Central memory CD4-positive, alpha-beta T cell (primary cell): ENCODE measurements at places on chromosomes 1 and 21.
A peak's percentile ranks its signal among the peaks of the same experiment; 100 is the strongest.

DNA sequence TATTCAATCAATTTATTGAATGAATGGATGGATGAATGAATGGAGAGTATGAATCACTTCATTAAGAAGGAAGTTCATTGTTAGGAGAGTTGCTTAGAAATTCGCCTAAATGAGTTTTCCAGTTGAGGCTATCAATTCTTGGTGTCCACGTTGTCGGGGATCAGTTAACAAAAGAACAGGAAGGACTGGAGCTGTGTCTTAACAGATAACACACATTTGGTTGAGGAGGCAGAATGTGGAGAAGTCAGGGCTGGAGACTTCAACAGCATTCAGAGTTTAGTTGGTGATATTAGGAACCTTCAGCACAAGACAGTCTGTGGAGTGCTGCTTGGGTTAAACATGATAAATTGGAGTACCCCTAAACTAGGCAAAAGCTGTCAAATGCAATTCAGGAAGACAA lies 33.7 kb downstream of the ZBTB18 start:
- DNase-seq, result no peak

DNA sequence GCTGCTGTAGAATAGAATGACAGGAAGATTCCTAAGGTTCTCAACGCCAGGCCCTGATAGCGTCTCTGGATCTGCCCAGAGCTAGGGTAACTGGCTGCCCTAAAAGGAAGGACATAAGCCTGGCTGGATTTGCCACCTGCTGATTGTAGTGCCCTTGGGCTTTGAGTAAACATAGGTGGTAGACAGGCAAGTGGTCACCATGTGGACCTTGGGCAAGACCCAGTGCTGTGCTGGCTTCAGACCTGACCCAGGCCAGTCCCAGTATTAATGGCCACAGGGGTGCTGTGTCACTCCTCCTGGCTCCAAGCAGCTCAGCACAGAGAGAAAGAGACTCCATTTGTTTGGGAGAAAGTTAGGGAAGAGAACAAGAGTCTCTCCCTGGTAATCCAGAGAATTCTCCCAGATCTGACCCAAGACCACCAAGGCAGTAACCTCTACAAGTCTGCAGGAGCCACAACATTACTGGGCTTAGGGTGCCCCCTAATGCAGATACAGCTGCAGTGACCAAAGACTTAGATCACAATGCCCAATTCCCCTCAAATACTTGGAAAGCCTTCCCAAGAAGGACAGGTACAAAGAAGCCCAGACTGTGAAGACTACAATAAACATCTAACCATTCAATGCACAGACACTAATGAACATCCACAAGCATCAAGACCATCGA lies 44.5 kb downstream of the PHTF1 start:
- no peak for DNase-seq

- DNase-seq, result no peak
These were observed 46.2 kb upstream of the COX20 start for GRCh38 chr1:244789276-244789580.

- no peak for DNase-seq
These were observed 120.3 kb downstream of the PTPRU start for GRCh38 chr1:29356663-29357062.

DNA sequence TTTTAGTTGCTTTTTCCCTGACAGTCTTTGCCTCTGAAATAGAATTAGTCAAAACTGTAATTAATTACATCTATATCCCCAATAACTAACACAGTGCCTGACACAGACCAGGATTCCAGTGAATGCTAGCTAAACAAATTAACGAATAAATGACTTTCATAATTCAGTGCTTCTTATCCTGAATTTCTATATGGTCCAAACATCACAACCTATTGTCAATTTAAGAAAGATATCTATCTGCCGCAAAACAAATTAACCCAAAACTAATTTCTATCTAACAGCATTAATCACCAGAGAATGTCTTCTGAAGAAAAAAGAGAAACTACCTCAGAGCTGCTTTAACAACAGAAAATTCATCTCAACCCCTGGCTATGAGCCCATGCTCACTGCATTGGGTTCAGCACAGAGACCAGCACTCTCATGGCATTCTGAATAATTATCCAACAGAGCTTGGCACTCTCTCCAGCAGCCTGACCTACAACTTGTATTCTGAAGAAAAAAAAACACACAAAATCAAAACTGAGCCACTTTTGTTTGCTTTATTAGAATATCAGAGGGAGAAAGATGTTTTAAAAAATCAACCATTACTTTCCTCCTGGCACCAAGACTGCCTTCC lies 547.3 kb upstream of the BEND5 start:
- no peak for DNase-seq

- DNase-seq, result no peak
These were observed 150.8 kb downstream of the PEX14 start for GRCh38 chr1:10625554-10625953.

DNA sequence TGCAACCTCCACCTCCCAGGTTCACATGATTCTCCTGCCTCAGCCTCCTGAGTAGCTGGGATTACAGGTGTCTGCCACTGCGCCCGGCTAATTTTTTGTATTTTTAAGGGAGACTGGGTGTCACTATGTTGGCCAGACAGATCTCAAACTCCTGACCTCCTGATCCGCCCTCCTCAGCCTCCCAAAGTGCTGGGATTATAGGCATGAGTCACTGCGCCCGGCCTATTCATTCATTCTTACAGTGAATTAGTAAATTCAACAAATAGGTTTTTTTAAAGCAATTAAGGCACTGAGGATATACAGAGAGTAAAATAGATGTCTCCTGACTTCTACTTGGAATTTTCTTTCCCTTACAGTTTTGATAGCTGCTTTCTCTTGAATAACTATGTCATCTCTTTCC lies 43.5 kb downstream of the CDC42 start:
- DNase-seq, result no peak

- DNase-seq, result no peak
These were observed 23.1 kb downstream of the USP24 start for GRCh38 chr1:55192093-55192492.

DNA sequence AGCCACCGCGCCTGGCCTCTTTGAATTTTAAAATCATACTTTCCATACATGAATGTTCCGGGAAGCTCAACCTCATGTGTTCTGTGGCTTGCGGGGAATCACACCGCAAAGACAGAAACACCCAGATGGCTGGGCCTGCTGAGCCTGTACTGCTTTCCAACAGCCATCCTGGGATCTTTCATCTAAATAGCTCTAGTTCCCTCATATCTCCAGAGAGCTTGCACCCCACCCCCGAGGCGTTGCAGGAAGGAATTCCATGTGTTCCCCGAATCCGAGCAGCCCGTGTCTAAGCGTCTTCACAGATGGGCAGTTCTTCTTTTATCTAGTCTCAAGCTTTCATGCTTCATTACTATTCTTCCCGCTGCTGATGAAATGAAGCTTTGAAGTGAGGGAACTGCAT lies 66.4 kb downstream of the IGSF21 start:
- no peak for DNase-seq

- DNase-seq, result no peak
These were observed 10.9 kb upstream of the COL18A1 start for GRCh38 chr21:45393833-45394638.

DNA sequence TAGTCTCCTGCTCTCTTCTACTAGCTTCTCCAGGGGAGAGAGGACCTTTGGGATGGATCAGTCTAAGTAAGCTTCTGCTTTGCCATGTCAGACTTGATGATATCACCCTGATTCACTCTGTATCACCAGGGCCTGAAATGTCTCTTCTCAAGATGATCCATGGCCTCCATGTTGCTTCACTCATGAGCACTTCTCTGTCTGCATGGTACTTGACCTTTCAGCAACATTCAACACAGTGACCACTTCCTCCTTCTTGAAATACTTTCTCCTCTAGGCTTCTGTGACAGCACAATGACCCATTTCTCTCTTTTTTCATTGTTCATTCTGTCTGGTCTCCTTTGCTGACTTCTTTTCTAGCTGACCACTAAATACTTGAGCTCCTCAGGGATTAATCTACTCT lies 35.3 kb upstream of the NGF start:
- DNase-seq, result no peak

DNA sequence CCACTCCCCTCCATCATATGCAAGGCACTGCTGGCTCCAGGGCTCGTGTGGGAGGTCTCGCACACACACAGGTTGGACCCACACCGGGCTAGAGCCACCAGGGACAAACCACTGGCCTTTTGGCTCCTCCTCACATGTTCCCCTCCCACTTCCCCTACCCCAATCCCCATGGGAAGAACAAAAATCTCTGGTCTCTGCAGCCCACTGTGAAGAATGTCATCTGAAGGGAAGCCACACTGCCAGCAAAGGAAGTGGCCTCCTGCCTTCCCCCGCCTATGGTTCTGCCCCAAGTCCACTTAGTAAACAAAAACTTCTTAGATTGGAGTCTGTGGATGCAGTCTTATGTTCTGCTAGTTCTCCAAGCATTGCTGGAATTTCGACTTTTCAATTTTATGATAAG lies 24.2 kb downstream of the OLFML3 start:
- DNase-seq, result no peak

DNA sequence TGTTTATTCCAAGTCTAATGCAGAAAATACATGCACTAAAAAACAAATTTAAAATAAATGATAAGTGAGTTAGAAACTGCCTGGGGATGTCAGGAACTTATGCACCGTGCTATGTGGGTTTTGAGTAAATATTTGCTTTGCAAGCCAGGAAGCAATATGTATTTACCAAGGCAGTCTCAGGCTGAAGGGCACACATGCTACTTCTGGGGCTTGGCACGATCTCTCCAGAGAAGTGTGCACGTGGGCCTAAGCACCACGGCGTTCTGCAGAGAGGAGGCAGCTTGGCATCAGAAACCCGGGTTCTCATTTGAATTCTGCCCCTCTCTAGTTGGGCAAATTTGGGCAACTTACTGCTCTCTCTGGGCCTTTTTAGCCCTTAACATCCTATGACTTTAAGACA lies 72.6 kb upstream of the ROR1 start:
- DNase-seq, result no peak

DNA sequence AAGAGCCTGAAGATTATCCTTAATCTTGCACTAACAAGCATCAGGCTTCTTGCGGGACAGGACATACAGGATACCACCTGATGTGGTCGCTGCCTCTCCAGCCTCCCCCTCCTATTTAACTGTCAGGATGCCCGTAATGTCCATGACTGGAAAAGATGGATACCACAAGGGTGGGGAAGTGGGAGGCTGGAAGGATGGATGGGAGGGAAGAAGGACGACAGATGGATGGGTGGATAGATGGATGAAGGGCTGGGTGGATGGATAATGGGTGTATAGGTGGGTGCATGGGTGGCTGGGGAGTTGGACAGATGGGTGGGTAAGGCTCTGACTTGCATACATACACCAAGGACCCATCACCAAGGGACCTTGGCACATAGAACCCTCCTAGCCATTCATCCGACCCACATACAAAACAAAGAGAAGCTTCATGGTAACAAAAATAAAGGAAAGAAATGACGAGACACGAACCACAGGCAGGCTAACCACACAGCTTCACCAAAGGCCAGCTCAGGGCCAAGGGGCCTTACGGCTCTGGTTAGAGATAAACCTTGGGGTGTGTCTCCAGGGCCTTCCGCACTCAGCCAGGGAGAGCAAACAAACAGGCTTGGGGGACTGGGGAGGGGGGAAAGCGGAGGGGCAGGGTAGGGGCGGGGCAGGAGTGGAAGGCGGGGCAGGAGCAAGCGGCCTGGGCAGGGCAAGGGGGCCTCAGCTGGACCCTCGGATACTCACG lies 50.5 kb downstream of the HSPG2 start:
- no peak for DNase-seq

DNA sequence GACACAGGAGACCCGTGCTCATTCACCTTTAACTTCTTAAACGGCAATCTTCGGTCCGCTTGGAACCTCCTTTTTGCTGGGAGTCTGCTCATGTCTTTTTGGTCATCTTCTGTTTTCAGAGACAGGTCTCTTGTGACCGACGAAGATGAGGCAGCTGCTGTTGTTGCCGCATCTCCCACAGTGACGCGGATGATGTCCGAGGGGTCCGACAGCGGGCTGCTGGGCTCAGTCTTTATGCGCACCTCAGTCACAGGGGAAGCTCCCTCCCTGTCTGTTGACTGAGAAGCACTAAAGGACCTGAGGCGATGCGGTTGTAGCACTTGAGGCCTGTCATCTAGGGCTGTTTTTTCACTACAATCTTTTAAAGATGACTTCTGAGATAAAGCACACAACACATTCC lies 17.6 kb downstream of the ZBTB21 start:
- no peak for DNase-seq

GRCh38 chr1:243286409-243287122 lies 30.7 kb downstream of the SDCCAG8 start:
- DNase-seq, result no peak

GRCh38 chr1:156892190-156893047 lies 1.1 kb upstream of the PEAR1 start:
- DNase-seq, result peak; percentile 74

- DNase-seq, result no peak
These were observed 48.3 kb downstream of the ECE1 start for GRCh38 chr1:21241771-21242581.

GRCh38 chr1:155272466-155273342 lies 600 bp downstream of the CLK2 start:
- no peak for DNase-seq

DNA sequence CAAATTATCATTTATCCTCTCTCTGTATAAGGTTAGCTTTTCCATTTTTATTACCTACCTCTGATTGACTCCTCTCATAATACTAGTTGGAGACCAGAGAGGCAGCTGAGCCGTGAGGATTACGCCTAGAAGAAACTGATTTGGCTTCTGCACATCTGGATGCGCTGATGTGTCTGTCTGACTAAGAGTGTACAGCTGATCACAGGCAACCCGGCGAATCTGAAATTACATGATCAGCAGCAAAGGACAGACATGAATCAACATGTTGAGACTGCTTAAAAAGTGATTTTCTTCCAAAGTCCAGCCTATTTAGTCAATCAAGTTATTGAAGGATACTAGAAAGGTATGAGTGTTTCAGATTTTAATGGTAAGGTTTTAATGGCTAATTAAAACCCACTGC lies 81.2 kb downstream of the PCSK9 start:
- no peak for DNase-seq

DNA sequence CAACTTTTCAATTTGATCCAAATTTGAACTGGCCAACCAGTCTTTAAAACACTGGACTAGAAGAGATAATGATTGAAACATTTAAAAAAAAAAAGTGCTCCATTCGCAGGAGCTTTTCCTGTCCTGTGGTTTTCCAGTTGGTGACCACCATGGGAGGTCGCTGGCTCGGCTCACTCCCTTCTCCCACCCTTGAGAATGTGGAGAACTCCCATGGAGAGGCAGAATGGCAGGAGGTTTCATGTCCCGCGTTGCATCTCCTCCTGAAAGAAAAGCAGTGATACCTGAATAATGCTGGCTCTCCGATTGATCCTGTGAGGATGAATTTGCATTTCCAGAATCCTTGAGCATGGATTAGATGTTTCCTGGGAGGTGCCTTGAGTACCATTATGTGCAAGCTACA lies 16.5 kb upstream of the MPZL1 start:
- no peak for DNase-seq

GRCh38 chr21:33229099-33229783 lies 497 bp upstream of the IFNAR2 start:
- DNase-seq, result no peak

GRCh38 chr1:13661539-13661938 lies 38.4 kb upstream of the PRDM2 start:
- no peak for DNase-seq

DNA sequence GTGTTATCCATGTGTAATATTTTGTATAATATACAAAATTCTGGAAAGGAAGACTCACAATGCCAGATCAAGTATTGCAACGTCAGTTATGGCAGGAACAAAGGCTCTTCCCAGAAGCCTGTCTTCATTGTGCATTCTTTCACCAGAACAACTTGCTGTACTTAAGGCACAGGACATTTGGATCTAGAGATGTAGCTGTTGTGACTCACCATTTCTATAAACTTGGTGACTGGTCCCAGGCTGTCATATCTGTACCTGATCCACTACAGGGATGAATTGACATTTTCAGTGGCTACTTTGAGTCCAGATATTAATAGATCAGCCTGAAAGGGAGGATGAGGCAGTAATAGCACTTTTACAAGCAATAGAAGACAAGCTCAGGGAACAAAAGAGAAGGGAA lies 299.8 kb downstream of the DISC1 start:
- no peak for DNase-seq
